ENCODE measurements at places on chromosomes 7 and 10. TPM values are rescaled to one million over a fixed set of nuclear protein-coding genes. Genes with fewer than 3 reads are reported as not detected.

DNA sequence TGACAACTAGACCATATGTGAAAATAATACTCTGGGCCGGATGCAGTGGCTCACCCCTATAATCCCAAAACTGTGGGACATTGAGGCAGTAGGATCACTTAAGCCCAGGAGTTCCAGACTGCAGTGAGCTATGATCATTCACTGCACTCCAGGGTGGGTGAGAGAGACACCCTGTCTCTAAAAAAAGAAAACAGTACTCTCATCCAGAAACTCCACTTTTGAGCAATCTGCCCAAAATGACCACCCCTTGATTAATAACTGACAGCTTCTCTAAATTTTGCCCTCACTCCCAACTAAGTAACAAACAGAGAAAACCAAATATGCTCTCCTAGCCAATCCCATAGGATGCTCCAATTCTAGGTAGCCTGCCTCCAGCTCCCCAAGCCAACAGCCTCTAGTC lies 62.5 kb upstream of the AKR1E2 start:
- no peak for DNase-seq

- no peak for DNase-seq
Observed at GRCh38 chr10:68895041-68895440, 6.1 kb upstream of the DDX50 start.

- DNase-seq: no peak
Observed at GRCh38 chr7:27850531-27850930, 110.6 kb downstream of the TAX1BP1 start.

- no peak for DNase-seq
Observed at GRCh38 chr7:73828107-73828803, 2.5 kb upstream of the CLDN4 start.

DNA sequence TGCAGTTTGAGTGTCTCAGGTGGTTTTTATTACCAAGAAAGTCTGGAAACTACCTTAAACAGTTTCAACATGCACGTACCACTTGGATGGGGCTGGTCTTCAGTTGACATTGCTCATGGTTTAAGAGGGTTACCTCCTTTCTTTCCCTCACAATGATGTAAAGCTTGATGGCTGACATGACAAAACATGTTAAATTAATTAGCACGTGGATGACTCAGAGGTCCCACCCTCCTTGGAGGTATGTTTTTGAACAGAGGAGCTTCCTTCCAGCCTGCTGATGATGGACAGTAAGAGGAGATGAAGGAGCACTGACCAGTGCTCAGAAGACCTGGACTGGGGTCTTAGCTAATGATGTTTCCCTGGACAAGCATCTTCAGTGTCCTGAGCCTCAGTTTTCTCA lies 322.3 kb upstream of the PODXL start:
- DNase-seq: no peak

DNA sequence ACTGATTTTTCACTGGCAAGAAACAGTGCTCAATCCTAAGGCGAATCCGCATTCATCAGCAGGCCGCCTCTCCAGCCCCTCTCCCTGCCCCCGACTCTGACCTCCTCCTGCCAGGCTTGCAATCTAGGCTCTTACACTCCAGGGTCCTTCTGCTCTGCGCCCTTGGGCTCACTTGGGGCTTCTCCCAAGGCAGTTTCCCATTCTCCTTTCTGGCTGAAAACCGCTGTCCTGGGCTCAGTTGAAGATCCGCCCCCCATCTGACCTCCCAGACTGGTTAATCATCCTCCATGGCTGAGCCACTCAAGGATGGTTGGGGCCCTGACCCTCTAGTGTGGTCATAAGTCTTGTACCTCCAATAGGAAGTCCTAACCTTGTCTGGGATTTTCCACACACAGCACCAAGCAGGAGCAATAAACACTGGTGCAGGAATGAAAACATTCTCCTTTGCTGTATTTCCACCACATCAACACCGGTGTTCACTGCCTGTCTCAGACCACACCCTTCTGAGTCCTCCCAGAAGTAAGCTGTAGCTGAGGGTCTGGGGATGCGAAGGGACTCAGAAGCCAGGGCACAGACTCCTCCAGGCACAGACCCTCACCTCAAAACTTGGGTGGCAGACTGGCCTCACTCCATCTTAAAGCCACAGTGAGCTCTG lies 42.4 kb downstream of the TNS3 start:
- DNase-seq: no peak

- no peak for DNase-seq
Observed at GRCh38 chr7:52120912-52121311, 804.3 kb upstream of the COBL start.

DNA sequence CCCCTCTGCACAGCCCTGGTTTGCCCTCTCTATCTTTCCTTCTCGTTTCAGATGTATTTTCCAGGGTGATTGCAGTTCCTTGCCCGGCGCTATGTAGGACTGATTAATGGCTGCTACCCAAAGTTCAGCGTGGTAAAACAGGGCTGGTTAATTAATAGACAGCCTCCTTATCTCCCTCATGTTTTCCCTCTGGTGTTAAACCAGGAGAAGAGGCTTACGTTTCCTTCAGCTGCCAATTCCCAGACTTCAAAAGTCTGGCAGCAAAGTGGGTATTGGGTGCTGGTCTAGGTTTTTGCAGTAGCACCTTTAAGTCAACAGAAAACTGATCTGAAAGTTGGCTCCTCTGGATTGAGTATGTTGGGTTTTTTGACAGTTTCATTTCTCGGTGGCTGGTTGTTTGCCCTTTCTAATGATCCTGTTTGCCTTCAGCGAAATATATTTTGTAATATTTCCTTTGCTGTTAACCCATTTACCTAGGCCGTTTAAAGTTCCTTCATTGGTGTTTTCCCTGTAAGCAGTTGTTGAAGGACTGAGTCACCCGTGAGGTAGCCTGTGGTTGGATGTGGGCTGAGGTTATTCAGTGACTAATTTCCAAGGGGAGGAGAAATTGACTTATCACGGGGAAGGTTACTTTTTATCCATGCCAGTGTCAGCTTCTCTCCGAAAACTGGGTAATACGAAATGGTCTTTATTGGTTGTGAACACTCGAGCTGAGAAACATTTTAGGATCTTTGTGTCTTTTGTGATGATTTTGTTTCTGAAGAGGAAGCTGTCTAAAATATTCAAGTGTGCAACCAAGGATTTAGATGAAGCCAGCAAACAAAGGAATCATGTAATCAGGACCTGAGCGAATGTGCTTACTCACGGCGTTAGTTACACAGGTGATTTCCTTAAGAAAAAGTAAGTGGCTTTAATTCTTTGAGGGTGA lies 257.2 kb downstream of the KIAA1217 start:
- no peak for DNase-seq

DNA sequence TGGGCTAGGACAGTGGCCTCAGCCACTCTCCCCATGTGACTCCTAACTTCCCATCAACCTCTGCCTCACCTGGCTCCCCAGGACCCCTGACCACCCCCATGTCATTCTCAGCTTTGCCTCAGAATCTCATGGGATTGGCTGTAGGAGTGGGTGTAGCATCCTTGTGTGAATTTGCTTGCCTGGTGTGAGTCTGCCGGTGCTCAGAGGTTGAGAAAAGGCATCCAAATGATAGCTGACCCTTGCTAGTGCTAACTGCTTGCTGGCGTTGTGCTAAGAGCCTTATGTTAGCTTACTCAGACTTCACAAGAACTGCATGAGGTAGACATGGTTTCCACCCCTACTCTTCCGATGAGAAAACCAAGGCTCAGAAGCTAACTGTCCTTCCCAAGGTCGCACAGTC lies 74.2 kb downstream of the COL13A1 start:
- no peak for DNase-seq

DNA sequence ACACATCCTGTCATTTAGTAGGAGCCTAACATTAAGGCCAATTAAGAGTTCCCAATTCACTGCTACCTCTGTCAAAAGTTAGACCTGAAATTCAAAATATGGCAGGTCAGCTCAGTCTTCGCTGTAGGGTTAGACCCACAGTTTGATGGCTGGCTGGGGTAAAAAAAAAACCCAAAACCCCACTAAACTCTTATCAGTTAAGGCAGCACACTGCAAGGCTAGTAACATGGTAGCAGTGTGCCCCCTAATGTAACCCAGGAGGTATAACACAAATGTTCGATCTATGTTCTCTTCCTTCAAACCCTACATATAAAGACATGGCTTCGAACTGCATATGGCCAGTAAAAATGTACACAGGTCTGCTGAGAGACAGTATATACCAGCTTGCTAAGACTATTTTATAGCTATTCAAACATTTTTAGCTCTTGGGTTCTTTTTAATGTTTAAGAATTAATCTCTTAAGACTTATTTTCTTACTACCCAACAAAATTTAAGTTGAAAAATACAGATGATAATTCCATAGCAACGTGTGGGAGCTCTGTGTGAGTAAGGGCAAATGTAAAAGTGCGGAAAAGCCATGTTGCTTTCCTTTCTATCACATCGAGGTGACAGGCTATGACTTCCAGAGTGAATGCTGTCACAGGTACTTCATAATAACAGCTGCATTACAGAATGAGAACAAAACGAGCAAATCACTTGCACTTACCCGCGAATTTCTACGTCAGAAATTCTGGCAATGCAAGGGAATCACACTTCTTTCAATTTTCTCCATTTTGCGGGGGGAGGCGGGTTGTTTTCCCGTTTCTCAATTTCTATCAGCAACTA lies 168.4 kb upstream of the IMMP2L start:
- no peak for DNase-seq

DNA sequence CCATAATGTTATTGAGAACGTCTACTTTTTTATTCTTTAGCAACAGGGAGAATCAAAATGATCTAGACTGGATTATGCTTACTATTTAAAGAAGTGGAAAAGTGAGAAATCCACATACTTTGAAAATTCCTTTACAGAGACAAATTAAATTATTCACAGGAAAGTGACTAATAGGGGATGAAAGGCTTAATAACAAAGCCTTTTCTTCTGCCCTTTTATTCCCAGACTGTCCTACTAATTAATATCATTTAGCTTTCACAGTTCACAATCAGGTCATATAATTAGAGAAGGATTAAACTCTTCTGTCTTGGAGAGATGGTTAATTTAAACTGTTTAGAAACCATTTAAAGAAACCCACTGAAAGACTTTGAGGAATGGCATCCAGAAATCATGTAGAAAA lies 58.8 kb downstream of the ARL4A start:
- no peak for DNase-seq

- DNase-seq: no peak
Observed at GRCh38 chr7:26337232-26337865, 45.7 kb downstream of the SNX10 start.

GRCh38 chr10:21980691-21981090 lies 22.8 kb downstream of the DNAJC1 start:
- no peak for DNase-seq

GRCh38 chr7:125966278-125967048 lies 1036.8 kb upstream of the POT1 start:
- no peak for DNase-seq

GRCh38 chr10:121683366-121683765 lies 85.1 kb upstream of the FGFR2 start:
- no peak for DNase-seq

DNA sequence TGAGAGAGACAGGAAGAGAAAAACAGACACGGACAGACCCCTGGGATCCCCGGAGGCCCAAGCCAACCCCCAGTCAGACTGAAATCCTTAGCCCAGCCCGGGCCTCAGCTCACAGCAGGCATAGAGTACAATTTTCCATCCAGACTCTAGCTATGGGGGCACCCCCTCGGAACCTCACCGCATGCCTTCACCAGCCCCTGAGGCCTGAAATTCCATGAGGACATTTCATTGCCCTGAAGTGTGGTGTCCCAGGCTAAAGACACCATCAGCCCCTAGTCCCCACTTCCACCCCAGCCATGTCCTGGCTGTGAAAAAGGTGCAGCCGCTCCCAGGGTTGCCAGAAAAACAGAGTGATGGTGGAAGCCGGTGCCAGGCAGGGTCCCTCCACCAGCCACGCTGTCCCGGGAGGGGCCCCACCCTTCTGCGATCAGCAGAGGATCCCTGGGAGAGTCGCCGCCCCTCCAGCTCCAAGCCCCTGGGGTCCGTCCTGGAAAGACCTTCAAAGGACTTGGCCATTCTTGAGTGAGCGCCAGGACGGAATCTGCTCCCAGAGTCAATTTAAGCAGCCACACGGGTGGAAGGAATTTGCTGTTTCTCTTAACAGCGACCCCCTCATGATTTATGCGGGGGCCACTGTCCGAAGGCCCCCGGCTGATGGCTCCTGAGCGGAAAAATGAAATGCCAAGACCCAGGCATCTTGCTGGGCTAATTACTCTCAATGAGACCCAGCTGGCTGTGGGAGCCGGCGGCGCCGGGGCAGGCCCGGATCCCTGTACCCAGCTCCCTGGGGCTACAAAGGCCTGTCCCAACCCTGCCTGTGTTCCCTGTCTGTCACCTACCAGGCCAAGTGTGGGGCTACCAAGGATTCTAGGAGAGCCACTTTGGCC lies 23.2 kb downstream of the MYL10 start:
- no peak for DNase-seq

GRCh38 chr10:112446055-112446854 lies 459 bp downstream of the ZDHHC6 start:
- no peak for DNase-seq

Gene MPP7
- 11.8 TPM for total RNA-seq

Gene RBM20
- total RNA-seq: 2.8 TPM

Gene TNKS2
- 47.3 TPM for total RNA-seq

Gene ADAM22
- total RNA-seq: 8.1 TPM

Gene ACSM6
- not detected for total RNA-seq

Measured in type B pancreatic cell (in vitro differentiated cells).